ENCODE measurements at places on chromosomes 3 and 15. TPM values are rescaled to one million over a fixed set of nuclear protein-coding genes. Genes with fewer than 3 reads are reported as not detected.

DNA sequence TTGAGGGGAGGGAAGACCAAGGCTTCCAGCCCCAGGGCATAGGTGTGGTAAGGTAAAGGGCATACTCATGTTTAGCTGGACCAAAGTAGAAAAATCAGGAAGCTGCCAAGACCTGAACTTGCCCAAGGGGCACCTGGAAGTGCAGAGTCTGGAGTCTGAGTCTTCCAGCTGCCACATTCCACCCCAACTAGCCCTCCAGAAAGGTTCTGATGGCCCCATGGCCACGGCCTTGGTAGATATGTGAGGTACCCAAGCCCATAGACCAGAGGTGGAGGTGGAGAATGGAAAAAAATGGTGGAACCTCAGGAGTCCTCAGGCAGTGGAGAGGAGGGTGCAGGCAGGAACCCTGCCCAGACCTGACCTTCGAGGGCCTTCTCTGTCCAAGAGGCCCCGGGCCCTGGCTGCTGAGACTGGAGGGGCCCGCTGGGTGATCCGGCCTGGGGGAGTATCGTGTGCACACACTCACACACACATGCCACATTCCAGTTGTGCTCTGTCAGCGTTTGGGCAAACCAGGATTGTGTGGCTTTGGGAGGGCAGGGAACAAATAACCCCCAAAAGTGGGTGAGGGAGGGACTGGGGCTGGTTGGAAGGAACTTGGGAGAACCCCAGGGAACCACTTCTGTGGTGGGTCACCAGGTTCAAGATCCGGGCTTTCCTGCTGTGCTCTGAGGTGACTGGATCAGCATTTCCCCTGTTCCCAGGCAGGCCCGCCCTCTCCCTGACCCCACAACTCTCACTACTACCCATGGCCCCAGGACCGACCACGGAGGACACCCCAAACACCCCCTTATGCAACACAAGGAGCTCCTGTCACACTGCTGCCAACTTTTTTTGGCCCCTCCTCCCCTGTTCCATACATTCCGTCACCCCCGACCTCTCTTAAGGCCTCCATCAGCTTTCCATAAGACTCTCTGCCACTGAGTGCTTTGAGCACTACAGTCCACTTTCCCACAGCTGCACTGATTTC lies 11.6 kb downstream of the MYL3 start:
- DNase-seq = no peak

DNA sequence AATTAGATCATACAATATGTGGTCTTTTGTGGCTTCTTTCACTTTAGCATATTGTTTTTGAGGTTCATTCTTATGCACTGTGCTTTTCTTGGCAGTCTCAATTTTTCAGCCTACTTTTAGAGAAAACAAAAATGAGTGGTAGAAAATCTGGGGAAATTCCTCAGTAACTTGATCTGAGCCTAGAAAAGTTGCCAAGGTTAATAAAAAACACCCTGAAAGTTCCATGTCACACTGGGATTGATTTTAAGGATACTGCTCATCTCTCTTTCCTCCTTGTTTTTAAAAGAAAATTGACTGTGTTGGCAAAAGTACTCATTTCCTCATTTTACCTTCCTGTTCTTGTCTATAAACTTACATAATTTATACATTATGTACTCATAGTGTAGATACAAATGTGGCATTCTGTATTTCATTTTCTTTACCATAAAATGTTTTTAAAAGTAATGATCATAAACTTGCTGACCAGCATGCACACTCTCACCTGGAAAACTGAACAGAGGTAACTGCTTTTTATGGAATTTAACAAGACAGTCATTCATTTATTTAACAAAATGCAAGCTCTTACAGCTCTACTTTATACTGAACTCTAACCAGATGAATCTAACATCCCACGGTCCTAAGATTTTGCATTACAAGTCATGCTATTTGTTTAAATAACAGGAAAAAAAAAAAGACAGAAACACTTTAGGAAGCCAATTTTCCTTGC lies 28.6 kb upstream of the SH3BP5 start:
- DNase-seq = no peak

Gene ALPK3
- 23.0 TPM for total RNA-seq

GRCh38 chr3:66380200-66380932 lies 120.5 kb downstream of the LRIG1 start:
- DNase-seq = no peak

Gene ZBTB11
- total RNA-seq = 12.7 TPM

Gene COPS2
- total RNA-seq = 64.6 TPM

Gene KNL1
- 24.0 TPM for total RNA-seq

Gene CHRNA7
- 5.6 TPM for total RNA-seq

Gene ECE2
- total RNA-seq = 0.46 TPM

Gene SEMA6D
- total RNA-seq = 2.0 TPM

GRCh38 chr3:26712211-26713026 lies 89.8 kb downstream of the LRRC3B start:
- no peak for DNase-seq
